ENCODE measurements at places on chromosomes 4 and X. TPM values are rescaled to one million over a fixed set of nuclear protein-coding genes. Genes with fewer than 3 reads are reported as not detected.

Gene L1CAM
- 3.8 TPM for total RNA-seq

Gene CT45A1
- not detected for total RNA-seq

Gene PLXNB3
- total RNA-seq: 42.8 TPM

Gene WWC2
- total RNA-seq: 32.2 TPM

GRCh38 chrX:138875472-138875871, 164.0 kb upstream of the FGF13 start:
- no peak for DNase-seq

DNA sequence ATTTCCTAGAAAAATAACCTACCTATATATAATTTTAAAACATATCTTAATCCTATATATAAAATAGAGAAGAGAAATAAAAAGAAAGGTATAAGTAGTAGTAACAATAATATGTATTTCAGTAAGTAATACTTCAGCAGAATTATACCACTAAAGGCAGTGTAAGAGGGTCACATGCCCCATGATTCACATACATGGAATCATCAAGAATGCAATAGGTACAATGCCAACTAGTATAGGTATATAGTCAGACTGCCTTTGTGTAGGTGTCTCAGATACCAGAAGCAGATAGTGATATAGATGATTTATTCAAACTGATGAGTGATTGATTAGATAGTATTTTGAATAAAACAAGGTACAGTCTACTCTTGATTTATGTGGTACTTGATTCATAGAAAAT, 9.4 kb downstream of the AIMP1 start:
- DNase-seq: no peak

- DNase-seq: peak; percentile 86
Observed at GRCh38 chr4:1752284-1753041, 31.1 kb downstream of the TACC3 start.

- no peak for DNase-seq
Observed at GRCh38 chr4:75848891-75849290, 53.4 kb downstream of the PPEF2 start.

GRCh38 chrX:33106737-33107136, 104.6 kb downstream of the DMD start:
- no peak for DNase-seq

GRCh38 chr4:19575924-19576323, 675.8 kb upstream of the SLIT2 start:
- DNase-seq: no peak

GRCh38 chrX:10387011-10387410, 230.2 kb downstream of the CLCN4 start:
- no peak for DNase-seq

GRCh38 chr4:11719879-11720278, 291.2 kb upstream of the HS3ST1 start:
- peak; percentile 58 for DNase-seq

DNA sequence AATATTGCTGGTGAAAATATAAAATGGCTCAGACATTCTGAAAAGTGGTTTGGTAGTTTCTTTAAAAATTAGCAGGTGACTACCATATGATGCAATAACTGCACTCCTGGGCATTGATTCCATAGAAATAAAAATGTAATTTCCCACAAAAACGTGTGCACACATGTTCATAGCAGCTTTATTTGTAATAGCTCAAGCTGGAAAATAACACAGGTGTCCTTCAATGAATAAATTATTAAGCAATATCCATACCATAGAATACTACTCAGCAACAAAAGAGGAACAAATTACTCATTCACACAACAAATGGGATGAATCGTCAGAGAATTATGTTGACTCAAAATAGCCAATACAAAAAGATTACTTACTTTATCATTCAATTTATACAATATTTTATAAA, 893.7 kb upstream of the SLIT2 start:
- DNase-seq: no peak

DNA sequence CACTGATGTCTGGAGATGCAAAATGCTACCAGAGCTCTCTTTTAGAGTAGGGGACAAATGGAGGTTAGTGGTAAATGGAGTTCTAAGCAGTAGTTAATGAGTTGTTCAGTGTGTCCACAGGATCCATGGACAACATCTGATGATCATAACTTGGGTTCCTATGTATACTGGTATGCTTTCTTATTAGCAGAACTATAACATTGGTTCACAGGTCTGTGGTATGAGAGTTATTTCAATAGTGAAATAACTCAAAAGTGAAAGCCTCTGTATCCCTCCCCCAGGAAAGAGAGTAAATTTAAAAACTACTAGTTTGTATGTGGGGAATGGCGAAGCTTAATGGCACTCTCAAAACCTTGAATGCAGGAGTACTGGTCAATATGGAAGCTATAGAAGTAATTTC, 363.5 kb upstream of the EMCN start:
- no peak for DNase-seq
